SK-N-MC (cell line): ENCODE measurements at places on chromosomes 5 and 9.
A peak's percentile ranks its signal among the peaks of the same experiment; 100 is the strongest.

DNA sequence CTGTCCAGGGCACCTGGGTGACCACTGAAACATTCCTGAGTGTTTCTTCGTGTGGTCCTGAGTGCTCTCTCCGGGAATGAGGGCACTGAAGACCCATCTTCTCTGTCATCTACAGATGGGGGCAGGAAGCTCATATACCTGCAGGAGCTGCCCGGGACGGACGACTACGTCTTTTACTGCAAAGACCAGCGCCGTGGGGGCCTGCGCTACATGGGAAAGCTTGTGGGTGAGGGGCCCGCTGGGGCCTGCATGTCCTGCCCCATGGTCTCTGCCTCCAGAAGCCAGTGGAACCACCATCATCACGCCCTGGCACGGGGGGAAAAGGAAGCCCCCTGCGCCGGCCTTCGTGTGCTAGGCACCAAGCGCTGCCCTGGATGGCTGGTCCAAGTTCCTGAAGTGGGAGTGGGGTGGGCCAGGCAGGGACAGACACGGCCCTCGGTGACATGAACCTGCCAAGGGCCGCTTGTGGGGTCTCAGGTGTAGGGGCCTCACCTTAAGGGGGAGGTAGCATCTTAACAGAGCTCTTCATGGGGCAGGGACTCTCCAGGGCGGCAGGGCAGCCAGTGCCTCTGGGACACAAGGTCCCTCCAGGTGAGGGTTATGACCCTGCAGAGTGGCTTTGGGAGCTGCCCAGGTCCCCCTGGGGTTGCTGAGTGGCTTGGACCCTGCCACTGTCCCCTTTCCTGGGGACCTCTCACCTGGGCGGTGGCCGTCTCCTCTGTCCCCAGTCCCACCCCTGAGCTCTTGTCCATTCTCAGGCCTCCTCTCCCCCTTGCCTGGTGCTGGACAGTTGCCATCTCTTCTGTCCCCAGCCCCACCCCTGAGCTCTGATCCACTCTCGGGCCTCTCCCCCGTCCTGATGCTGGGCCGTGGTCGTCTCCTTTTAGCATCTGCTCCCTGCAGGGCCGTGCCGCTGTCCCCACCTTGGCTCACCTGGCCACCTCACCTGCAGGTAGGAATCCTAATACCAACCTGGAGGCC, 2.1 kb downstream of the OBP2A start:
- no peak for DNase-seq

GRCh38 chr5:139896718-139897117, 101.1 kb downstream of the PSD2 start:
- DNase-seq = no peak

- no peak for DNase-seq
Observed at GRCh38 chr5:179823937-179824744, 3.4 kb downstream of the SQSTM1 start.

- no peak for DNase-seq
Observed at GRCh38 chr5:980966-981365, 27.6 kb upstream of the NKD2 start.

- no peak for DNase-seq
Observed at GRCh38 chr9:70081120-70081495, 37.5 kb downstream of the MAMDC2 start.

- DNase-seq = no peak
Observed at GRCh38 chr9:93054758-93055704, 3.5 kb upstream of the SUSD3 start.

DNA sequence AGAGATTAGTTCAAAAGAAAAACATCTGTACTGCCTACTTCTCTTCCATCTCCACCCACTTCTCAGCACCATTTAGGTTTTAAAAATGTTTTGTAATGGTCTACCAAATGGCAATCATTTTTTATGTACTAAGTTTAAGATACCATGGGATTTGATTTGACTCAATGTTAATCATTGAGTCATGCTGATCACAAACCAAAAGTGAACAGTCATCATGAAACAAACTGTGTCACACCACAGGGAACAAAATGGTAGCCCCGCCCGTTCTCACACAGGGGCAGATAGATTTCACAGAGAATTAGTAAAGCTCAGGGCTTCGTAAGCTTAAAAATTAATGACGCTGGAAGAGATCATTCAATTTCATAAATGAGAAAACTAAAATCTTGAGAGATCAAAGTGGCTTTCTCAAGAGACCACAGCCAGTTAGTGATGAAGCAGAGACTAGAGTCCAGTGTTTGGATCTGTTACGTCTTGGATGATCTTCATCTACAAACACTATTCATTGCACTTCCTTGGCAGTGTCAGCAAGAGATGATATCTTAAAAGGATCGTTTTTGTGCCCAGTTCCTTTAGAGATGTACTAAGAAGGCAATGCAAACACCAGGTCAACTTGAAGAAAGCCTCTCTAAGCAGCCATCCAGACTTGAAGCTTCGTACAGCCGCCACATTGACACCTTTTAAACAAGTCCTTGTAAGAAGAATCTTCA, 33.9 kb upstream of the TRIO start:
- no peak for DNase-seq

DNA sequence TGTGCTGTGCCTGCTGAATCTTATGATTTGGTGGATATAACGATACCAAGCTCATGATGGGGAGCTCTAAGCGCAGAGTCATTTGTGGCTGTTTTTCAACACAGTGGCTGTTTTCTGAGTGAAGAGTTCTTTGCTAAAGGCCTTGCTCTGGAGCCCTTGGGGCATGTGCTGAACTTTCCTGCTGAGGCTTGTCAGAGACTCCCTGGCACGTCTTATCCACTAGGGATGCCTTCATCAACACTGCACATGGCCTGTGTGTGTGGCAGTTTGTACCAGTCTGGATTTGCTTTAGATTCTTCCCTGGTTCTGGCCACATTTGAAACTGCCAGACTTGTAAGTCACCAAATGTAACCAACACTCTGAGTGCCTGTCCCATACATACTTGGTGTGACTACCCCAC, 188.2 kb downstream of the DMRT2 start:
- no peak for DNase-seq

DNA sequence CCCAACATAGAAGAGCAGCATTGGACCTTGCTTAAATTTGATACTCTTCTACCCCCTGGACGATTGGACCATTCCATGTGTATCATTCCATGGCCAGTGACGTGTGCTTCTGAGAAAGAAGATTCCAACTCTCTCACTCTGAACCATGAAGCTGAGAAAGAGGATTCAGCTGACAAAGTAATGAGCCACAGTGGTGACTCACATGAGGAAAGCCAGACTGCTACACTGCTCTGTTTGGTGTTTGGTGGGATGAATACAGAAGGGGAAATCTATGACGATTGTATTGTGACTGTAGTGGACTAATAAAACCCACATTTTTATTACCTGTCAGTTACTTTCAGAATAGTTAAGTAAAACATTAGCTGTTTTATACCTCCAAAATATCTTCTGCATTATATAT, 7.5 kb downstream of the HSPA5 start:
- DNase-seq = no peak

- DNase-seq = no peak
Observed at GRCh38 chr5:176612855-176613254, 2.9 kb upstream of the GPRIN1 start.

DNA sequence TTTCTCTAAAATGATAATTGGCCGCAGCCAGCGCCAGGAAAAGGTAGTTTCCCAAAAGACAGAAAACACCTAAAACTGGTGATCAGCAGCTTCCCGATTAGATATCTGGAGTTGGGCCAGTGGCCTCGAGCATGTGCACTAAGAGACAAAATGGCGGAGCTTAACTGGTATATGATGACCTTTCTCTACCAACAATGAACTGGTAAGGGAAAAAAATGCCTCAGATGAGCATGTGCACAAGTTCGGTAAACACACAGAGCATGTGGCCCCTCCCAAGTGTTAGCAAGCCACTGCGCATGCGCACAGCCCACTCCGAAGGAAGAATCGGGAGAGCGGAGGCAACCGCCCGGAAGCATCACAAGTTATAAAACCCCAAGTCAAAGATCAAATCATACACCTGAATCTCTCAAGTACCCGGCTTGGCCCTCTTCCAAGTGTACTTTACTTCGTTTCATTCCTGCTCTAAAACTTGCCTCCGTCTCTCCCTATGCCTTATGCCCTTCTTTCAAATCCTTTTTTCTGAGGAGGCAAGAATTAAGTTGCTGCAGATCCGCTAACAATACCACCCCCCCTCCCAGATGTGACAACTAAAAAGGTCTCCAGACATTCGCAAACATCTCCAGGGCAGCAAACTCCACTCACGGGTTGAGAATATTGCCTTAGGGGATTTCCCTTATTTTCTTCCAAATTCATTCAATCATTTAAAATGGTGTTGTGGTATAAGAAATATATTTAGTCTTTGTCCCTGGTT, 15.0 kb upstream of the PTBP3 start:
- DNase-seq = peak; percentile 94

DNA sequence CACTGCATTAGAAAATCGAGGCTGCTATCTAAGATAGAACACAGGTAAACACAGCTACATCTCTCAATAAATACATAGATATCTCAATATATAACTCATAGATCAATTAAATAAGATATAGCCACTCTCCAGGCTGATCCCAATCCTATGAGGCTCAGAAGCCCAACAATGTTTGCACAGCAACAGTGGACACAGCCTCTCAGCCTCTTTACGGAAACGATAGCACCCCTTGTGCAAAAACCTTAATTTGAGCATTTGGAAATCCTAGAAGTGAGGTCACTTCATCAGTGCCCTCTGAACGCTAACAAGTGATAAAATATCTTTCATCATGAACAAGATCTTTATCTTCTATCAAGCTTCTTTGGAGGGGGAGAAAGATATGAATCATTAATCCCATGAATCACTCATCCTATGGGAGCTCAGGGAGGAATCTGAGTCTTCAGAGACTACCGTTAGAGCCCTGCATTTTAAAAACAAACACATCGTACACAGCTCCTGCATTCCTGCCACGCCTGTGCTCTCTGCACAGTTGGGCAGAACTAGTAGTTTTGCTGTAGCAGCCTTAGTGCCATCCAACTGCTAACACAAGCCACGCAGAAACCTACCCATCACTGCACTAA, 71.4 kb downstream of the MED27 start:
- DNase-seq = no peak

- DNase-seq = no peak
Observed at GRCh38 chr9:83639266-83639665, 16.3 kb downstream of the IDNK start.

GRCh38 chr5:66340786-66341185, 196.7 kb downstream of the SREK1 start:
- DNase-seq = no peak

DNA sequence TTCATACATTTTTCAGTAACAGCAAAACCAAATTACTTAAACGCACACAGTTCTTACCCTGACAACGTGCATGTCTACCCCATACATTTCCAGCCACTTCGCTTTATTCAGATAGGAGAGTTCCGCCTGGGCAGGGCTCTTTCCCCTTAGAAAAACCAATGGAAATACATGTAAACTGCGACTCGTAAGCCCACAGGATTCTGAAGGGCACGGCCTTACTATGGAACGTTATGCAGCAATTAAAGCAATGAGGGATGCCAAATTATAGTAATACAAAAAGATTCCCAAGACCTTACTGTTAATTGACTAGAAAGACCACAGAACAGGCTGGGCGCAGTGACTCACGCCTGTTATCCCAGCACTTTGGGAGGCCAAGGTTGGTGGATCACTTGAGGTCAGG, 64.5 kb downstream of the EPB41L4B start:
- no peak for DNase-seq

DNA sequence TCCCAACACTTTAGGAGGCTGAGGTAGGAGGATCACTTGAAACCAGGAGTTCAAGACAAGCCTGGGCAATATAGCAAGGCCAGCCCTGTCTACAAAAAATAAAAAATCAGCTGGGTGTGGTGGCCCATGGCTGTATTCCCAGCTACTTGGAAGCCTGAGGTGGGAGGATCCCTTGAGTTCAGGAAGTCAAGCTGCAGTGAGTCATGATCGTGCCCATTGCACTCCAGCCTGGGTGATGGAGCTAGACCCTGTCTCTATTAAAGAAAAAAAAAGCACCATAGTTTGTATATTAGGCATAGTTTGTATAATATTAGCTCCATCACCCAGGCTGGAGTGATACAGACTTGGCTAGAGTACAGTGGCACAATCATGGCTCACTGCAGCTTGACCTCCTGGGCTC, 9.6 kb upstream of the NME5 start:
- no peak for DNase-seq

- DNase-seq = no peak
Observed at GRCh38 chr9:34428325-34428958, 29.9 kb downstream of the FAM219A start.

GRCh38 chr9:69122549-69123141, 51.4 kb upstream of the TJP2 start:
- DNase-seq = no peak

- DNase-seq = no peak
Observed at GRCh38 chr9:111902391-111903139, 6.0 kb downstream of the UGCG start.

- DNase-seq = no peak
Observed at GRCh38 chr5:137960141-137960540, 70.9 kb downstream of the PKD2L2 start.

DNA sequence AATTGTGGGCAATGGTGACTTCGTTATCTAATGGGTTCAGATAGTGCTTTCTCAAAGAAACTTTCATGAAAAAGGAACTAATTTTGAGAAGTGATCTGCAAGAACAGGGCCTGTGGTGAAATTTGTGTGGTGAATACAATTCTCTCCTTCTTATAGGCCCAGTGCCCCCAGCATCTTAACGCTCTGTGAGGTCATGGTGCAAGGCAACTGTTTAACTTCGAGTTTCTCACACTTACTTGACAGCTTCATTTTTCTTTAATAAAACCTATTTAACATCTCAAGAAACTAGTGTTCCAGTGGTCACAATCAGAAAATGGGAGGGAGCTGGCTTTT, 69.2 kb downstream of the FAM114A2 start:
- no peak for DNase-seq

- DNase-seq = no peak
Observed at GRCh38 chr9:37617832-37618231, 25.4 kb upstream of the TOMM5 start.

DNA sequence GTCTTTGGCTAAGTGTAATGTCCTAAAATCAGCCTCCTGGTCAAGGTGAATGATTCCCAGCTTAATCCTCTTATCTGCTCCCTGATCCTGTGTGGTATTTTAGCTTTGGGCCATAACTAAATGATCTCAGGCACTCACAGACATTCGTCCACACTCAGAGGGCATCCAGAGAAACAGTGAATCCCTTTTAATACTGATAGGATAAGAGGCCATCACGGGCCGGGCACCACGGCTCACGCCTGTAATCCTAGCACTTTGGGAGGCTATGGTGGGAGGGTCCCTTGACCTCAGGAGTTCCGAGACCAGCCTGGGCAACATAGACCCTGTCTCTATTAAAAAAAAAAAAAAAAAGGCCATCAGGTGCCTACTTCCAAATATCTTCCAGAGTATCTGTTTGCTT, 6.3 kb downstream of the PDCL start:
- no peak for DNase-seq

DNA sequence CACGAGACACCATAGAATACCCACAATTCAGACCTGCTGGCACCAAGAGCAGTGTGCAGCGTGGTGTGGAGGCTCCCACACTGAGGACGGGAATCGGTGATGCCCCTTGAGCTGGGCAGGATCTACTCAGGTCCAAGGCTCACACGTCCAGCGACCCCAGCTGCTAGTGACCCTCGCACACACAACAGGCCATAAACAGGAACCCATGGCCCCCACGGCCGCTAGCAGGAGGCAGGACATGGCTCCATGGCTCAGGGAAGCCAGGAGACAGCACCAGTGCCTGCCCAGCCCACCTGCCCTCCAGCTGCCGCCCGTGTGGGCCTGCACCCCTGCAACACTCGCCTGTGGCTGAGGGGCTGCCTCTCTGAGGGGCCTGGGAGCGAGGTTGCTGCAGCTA, 43.4 kb upstream of the SLC9A3 start:
- DNase-seq = no peak

GRCh38 chr5:6264394-6264793, 114.0 kb downstream of the MED10 start:
- DNase-seq = no peak
